NCI-H1092 (cell line): ENCODE measurements at places on chromosomes 7 and 10.

- no peak for DNase-seq
Measured at GRCh38 chr7:137342265-137342664, 1.3 kb downstream of the PTN start.

GRCh38 chr7:41691286-41692190 is 11.4 kb downstream of the INHBA start:
- DNase-seq: no peak

- no peak for DNase-seq
Measured at GRCh38 chr10:132156382-132156781, 30.4 kb upstream of the DPYSL4 start.

- no peak for DNase-seq
Measured at GRCh38 chr10:4704034-4704545, 121.9 kb upstream of the AKR1E2 start.

DNA sequence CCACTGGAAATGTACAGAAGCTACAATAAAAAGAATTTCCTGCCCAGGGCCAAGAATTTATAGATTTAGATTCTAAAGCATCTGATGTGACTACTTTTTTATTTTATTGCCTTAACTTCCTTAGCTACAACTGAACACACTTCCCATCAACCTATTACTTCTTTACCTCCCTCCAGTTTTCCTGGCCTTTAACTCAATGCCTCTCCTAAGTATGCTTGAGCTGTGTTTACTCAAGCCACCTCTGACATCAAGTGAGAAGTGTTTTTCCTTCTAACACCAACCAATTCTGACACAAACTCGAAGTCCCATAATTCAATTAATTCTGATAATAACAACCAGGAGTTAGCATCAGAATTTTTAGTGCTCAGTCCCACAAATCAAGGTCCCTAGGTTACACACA is 170.0 kb downstream of the IMMP2L start:
- DNase-seq: no peak

GRCh38 chr10:81108516-81109199 is 571.0 kb downstream of the SH2D4B start:
- no peak for DNase-seq

- DNase-seq: no peak
Measured at GRCh38 chr7:128869138-128869943, 6.7 kb downstream of the ATP6V1F start.

DNA sequence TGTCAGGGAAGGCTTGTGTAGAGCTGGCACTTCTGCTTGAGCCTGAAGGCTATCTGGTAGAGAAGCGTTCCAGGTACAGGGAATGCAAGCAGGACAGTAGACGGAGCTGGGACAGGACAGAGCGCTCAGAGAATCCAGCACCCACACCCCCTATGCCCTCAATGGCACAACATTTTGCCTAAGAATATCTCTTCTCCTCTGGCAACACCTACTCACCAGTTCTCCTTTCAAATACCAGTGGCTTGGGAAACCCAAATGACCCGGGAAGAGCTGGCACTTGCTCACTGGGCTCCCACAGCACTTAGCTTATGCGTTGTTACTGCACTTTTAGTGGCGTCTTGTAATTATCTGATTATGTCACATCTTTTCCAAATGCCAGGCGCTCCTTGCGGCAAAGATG is 118.6 kb downstream of the RNF216 start:
- DNase-seq: no peak

DNA sequence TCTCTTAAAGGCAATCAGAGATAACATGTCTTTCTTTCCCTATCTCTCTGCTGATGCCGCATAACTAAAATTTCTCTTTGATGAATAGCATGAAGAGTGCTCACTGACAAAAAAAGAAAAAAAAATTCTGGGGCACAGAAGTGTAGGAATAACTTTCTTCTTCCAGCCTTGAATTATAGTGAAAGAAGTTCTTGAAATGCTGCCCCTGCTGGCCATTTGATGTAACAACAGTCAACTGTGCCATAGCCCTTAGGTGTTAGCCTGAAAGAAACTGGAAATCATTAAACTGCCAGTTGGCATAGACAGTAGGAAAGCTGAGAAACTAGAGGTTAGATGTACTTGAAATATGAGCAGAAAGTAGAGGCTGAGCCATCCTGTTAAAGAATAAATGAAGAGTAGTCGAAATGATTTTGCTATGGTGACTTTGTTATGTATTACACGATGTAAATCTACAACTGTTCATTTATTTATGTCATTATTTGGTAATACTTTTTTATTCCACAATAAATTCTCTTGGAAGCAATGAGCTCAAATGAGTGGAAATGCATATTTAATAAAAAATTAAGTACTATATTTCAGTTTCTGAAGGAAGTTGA is 48.3 kb upstream of the FAM171A1 start:
- DNase-seq: no peak

GRCh38 chr7:94288096-94288495 is 106.6 kb upstream of the COL1A2 start:
- DNase-seq: no peak

GRCh38 chr7:47304727-47305719 is 276.9 kb downstream of the TNS3 start:
- no peak for DNase-seq

GRCh38 chr7:69654849-69655707 is 56.8 kb downstream of the AUTS2 start:
- DNase-seq: peak; percentile 63

- no peak for DNase-seq
Measured at GRCh38 chr10:71059943-71060342, 152.4 kb upstream of the UNC5B start.

DNA sequence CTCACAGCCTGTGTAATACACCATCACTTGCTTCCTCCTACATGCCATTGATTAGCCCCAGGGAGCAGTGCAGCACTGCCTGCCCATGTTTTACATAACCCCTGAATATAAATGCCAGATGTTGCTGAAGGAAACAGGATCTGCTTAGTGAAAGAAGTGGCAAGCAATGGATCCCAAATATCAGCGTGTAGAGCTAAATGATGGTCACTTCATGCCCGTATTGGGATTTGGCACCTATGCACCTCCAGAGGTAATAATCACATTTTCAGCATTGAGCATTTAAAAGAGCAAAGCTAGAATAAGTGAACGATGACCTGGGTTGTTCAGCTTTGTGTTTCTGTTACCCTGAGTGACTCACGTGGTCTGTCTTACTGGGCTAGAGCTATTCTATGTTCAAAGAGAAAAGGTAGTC is at the start of gene AKR1C4:
TSS of gene AKR1C4 (plus strand) at position 136 of the 412 bp plus-strand sequence. CDS start at position 167, 31 bp downstream.
- DNase-seq: no peak

GRCh38 chr7:55181762-55182161 is 162.9 kb downstream of the EGFR start:
- no peak for DNase-seq

DNA sequence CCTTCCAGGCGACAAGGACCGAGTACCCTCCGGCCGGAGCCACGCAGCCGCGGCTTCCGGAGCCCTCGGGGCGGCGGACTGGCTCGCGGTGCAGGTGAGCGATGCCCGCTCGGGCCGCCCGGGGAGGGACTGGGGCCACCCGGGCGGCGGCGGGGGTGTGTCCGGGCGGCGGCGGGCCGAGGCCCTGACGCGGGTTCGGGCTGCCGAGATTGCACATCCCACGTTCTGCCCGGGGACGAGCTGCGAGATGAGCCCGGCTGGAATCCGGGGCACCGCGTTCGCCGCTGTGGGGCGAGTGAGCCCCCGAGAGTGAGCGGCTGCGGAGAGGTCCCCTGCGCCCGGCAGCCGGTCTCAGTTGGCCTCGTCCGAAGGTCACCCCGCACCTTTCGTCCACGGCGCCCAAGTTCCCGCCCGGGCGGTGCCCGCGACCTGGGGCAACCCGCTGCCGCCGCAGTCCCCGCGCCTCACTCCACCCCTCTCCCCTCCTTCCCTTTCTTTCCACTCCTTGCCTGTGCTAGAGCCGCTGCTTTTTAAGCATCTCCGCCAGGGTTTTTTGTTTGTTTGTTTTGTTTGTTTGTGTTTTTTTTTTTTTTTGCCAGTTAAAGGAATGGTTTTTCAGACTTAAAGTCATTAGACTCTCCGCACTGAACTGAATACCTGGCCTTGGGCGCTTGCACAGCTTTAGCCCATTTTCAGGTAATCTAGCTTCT is 515 bp downstream of the RALA start:
- DNase-seq: peak; percentile 14

DNA sequence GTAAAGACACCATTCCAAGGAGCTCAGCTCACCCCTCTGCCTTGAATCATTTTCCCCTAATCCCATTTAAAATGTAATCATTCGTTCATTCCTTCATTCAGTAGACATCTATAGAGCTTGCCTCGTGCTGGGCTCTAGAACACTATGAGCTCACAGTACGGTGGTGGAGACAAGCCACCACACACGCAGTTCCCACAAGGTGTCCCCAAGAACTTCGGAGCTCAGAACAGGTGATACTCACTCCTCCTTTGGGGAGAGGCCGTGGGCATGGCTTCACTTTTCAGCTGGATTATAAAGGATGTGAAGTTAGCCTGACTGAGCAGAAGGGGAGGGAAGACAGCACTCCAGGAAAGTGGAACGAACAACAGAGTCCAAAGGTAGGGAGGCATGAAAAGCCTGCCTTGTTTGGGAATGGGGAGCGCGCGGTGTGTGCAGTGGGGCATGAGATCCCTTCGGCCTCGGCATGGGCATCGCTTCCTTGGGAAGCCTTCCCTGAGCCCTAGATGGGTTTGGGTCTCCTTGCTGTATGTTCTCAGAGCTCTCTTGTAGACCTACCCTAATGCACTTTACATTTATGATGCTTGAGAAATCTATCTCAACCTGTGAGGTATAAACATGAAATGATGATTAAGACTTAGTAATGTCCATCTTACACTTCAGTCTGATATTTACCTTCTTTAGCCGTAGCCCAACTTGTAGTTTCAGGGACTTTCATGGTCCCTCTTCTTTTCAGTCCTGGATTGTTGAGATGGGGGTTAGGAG is 809 bp upstream of the OGA start:
- DNase-seq: no peak

- no peak for DNase-seq
Measured at GRCh38 chr7:24728503-24729364, 28.5 kb downstream of the GSDME start.

- no peak for DNase-seq
Measured at GRCh38 chr10:119737823-119738222, 12.0 kb downstream of the INPP5F start.
